ENCODE measurements at places on chromosomes 7 and 10.

DNA sequence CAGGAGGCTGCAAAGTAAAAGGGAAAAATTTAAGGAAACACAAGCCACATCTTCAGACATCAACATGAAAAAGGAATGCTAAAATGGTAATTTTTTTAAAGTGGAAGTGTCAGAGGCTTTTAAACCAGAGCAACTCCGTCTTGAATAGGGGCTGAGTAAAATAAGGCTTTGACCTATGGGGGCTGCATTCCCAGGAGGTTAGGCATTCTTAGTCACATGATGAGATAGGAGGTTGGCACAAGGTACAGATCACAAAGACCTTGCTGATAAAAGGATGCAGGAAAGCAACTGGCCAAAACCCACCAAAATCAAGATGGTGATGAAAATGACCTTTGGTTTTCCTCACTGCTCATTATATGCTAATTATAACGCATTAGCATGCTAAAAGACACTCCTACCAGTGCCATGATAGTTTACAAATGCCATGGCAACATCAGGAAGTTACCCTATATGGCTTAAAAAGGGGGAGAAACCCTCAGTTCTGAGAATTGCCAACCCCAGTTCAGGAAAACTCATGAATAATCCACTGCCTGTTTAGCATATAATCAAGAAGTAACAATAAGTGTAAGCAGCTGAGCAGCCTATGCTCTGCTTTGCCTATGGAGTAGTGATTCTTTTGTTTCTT lies 128.3 kb downstream of the SKAP2 start:
- DNase-seq: no peak

DNA sequence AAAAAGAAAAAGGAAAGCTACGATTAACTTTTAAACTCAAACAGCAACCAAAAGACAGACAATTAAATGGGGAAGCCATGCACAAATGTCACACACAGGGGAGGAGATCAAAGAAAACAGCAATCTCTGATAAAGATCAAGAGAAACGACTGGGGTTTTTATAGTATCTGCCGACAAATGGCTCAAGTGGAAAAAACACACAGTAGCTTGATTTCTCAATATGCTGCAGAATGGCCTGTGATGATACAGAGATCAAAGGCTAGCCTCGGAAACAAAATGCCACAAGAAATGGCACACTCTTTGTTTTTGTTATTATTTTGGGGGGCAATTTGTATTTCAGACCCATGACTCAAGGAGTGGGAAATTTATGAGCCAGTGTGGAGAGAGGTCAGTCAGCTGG lies 126.1 kb downstream of the TEX36 start:
- DNase-seq: no peak

DNA sequence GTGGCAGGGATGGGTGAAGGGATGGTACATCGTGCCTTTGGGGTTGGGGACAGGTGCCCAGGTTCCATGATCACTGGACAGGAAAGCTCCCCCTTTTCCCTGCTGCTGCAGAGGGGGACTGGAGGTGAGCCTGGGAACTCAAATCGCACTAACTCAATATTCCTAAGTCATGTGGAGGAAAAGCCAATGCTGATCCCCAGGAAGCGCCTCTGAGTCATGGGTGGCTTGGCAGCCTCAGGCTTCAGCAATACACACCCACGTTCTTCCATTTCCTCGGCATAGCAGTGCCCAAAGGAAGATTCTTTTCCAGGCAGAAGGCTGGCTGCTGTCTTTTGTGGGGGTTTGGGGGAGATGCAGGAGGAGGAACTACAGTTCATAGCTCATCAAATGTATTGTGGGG lies 165.8 kb downstream of the CCDC3 start:
- no peak for DNase-seq

- no peak for DNase-seq
Measured at GRCh38 chr10:844552-844951, 87.0 kb downstream of the LARP4B start.

DNA sequence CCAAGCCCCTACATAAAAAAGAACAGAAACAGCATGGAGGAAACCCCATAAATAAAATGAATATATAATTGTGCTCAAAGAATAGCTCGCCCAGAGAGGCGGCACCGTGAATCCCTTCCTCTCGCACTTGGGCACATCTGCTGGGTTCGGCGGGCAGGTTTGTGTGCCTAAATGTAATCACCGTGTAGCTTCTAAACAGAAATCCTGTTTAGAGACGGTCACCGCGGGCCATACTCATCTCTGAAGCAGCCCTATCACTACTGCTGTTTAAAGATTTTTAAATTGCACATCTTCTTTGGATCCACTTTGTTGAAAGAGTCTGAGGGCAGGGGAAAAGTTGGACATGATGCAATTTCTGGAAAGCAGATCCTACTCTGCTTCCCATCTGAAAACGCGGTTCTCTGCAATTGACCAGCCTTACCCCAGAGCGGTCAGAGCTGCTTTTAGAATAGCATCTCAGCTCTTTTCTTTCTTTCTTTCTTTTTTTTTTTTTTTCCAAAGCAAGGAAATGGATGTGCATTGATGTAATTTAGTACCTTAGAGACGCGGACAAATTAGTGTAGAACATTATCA lies 6.4 kb downstream of the DRGX start:
- DNase-seq: no peak

DNA sequence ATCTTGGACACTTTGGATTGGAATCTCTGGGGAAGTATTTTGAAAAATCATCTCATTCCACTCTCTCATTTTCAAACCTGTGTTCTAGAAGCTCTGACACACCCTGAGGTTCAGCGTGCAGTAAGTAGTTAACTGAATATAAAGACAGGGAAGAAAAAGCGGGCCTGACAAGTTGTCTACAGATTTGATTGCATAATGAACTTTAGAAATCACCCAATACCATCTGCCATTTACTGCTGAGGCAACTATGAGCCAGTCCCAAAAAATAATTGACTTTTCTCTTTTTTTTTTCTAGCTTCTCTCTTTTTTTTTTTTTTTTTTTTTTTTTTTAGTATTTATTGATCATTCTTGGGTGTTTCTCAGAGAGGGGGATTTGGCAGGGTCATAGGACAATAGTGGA lies 29.5 kb downstream of the CDC123 start:
- DNase-seq: no peak

DNA sequence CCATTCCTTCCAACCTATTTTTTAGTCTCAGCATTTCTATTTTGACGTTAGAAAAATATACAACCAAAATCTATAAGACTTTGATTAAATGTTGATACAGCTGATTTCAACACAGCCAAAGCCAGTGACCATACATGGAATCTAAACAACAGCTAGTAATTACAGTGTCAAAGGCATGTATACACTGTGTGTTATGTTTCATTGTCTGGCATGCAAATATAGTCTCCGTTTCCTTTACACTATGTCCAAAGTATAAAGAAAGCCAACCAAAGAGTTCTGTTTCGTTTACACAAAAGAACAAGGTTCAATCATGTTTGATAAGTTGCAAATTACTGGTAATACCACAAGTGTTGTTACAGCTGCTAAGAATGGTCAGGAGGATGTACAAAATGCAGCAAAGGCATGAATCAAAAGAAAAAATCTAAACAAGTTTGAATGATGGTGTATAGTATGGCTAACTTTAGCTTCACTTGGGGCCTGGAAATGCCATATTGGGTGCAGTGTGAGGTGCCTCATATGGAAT lies 268.3 kb upstream of the FERD3L start:
- DNase-seq: no peak

All from activated T-cell treated with anti-CD3 and anti-CD28 coated beads, Interleukin-2, amount 50 U/mL, for 4 hours (primary cell).